ENCODE measurements at places on chromosomes 6 and 20.

- DNase-seq, result no peak
Observed at GRCh38 chr20:642398-643174, 10.4 kb downstream of the SRXN1 start.

DNA sequence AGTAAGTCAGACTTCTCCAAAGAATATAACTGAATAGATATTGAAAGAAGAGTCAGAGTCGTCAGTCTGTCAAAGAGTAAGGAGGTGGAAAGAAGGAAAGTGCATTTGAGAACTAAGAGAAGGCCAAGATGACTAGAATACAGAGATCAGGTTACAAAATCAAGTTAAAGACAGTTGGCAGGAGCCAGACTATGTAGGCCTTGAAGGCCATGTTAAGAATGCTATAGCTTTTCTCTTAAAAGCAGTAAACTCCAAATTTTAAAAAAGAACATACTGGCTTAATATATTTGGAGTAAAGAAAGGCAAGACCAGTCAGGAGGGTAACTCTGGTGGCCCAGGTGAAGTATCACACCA, 68.8 kb downstream of the IBTK start:
- no peak for DNase-seq

DNA sequence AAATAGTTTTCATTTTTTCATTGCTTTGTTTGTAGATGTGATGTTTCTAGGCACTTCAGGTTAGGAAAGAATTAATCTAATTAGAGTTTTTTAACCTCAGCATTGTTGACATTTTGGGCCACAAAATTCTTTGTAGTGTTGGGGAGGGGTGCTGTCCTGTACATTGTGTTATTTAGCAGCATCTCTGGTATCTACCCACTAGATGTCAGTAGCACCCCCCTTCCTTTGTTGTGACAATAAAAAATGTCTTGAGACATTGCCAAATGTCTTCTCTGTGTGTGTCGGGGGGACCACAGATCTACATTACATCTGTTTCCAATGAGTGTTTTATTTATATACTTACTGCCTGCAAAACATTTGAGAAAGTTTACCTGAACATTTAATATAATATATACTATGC, 45.6 kb downstream of the EYA4 start:
- DNase-seq, result no peak

GRCh38 chr6:106309766-106310373, 15.7 kb downstream of the ATG5 start:
- no peak for DNase-seq

GRCh38 chr6:167726043-167726621, 100.6 kb upstream of the AFDN start:
- no peak for DNase-seq

- DNase-seq, result no peak
Observed at GRCh38 chr6:17268114-17268513, 13.0 kb upstream of the RBM24 start.

DNA sequence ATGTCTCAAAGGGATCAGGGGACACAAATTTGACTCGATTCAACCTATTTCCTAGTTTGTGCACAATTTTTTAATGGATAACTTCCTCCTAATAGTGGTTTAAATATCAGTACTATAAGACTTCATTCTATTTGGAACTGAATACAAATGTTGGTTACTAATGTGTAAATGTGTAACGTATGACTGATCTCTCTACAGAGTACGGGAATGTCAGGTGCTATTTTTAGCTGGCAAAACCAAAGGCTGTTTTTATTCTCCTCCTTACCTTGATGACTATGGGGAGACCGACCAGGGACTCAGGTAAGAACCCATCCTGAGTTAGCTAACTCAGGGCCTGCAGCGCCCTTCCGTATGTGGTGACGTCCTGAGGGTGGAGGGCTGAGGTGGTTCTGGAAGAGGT, 33.0 kb downstream of the PRPH2 start:
- DNase-seq, result no peak

DNA sequence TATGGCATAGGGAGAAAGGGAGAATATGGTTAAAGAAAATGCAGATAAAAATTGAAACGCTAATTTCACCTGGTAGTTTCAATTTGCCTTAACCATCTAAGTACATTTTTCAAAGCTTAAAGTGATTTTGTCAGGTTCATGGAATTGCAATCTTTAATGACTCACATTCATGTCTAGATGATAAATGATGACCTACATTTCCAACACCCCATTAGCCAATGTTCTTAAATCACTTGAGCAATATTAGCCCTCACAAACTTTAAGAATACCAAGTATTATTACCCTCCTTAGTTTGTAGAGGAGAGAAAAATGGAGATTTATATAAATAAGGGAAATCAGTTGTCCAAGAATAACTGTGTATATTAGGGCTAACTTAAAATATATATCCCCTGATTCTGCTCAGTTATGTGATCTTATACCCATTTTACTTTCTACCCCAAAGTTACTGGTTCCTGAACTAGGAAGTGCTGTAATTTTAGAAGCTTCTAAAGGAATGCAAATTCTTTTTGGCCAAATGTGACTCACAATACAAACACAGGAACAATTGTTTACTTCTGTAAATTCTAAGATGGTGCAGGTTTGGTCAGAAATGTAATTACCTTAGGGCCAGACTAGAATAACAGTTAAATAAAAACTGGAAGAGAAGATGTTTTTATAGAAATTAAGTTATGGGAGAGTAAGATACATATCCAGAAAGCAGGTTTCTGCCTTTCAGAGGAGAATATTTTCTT, 34.5 kb downstream of the TPBG start:
- DNase-seq, result no peak

DNA sequence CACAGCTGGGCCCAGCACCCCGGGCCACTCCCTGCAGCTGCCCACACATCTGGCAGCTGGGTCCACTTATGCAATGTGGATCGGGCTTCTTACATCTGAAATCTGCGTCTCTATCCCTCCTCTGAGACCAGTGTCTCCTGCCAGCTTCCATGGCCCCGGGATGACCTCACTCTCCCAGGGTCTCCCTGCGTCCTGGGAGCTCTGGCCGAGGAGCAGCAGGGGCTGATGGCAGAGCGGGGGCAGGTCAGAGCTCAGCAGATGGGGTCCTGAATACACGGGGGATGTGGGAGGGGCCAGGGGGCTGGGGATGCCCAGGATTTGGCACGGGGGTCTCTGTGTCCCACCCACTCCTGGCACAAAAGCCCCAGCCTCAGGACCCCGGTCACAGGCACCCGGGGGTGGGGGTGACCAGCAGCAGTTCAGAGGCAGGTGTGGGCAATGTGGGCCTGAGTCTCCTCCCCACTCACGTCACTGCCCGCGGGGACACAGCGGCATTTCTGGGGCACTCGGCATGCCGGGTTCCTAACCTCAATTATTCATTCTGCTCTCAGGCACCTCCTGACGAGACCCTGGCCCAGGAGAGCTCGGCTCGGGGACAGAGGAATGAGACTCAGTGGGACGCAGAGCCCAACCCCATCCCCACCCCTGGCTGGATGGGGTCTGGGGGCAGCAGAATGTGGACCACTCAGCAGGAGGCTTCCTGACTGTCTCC, 16.4 kb downstream of the CHRNA4 start:
- no peak for DNase-seq

- DNase-seq, result no peak
Observed at GRCh38 chr6:134519465-134519864, 201.6 kb upstream of the SGK1 start.

DNA sequence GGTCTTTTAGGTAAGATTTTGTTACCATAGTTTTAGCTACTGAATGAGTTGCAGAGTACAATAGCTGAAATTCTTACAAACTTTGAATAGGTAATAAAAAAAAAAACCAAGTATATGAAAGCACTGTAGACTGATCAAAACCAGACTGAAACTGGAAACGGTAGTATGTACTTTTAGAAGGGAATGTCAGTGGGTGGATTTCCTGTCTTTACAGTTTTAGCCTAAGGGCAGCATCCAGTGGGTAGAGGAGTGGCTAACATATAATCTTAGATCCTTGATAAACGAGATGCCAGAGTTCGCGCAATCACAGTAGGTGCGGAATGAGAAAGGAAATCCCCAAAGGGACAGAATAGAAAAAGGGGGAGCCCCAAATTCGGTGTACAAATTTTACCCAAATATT, 385.9 kb upstream of the RUNX2 start:
- no peak for DNase-seq

DNA sequence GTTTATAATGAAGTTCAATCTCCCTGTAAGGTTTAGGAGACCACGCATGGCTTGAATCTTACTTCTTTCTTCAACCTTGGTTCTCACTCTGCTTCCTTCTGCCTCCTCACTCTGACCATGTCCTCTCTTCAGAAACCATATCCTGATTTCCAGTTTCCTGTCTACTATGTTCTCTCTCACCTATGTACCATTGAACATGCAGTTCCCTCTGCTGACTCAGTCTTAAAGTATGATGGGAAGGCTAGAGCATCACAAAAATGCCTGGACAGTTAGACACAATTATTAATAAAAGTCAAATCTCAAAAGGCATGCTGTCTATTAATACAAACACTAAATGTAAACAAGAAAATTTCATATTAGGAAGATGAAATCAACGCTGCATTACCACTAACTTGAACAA, 151.6 kb downstream of the PRKN start:
- no peak for DNase-seq

DNA sequence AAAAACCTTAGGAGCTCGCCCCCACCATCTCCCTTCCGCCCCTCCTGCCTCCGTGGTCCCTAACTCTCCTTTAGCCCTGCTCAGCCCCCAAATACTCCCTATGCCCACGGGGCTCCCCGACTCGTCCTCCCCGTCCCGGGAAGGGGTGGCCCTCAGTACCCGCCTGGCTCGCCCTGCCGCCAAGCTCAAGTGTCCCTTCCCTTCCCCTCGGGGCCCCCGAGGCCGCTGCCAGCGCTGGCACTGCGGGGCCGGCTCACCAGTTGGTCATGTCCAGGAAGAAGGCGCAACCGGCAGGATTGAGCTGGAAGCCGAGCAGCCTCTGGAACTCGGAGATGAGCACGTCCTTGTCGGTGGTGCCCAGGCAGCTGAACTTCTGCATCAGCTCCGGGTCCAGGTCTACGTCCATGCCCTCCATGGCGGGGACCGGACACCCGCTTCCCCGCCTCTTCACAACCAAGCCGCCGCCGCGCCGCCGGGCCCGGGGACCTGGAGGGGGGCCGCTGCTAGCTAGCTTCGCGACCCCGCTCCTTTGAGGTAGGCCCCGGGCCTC, 303 bp downstream of the ILRUN start:
- peak; percentile 78 for DNase-seq

- peak; percentile 40 for DNase-seq
Observed at GRCh38 chr20:32763202-32764004, 1.2 kb downstream of the DNMT3B start.

DNA sequence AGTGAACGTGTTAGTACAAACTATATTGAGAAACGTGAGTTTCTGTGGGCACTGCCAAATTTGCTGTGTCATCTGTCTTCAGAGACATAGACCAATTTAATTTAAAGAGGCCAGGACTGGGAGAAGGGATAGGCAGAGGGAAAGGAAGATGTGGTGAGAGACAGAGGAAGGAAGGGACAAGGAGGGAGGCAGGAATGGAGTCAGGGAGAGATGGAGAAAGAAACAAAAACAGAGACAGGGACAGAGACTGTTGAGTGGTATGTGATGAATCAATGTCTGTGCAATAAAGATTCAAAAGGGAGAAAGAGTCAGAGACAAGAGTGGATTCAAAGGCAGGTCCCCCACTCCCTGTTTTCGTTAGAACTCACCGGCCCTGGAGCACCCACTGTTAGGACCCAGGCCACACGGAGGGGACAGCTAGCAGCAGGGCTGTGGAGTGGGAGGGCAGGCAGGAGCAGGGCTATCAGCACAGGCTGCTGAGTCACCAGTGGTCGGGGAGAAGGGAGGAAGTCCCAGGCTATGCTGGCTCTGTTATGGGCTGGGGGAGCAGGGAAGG, 51.6 kb upstream of the CHD6 start:
- no peak for DNase-seq

DNA sequence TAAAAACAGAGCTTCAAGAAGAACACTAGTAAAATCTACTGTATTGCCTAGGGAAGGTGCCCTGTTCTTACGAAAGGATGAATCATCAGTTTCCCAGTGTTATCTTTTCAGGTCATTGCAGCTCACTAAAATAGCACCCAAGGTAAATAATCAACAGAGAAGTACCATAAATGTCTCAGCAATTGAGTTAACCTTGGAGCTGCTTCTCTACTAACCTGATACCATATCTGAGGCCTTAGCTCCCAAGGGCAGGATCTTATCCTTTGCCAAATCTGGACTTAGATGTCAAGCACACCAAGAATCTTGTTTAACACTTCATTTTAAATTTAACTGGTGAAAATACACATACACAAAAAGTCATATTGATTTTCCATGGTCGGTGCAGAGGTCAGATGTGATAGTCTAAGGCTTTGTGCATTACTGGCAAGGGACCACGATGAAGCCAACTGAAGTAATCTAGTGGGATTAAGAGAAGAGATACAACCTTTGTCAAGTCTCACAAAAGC, 81.5 kb downstream of the EDN1 start:
- DNase-seq, result no peak

- DNase-seq, result no peak
Observed at GRCh38 chr6:141123049-141123448, 1009.7 kb upstream of the GJE1 start.

GRCh38 chr6:138226700-138227315, 8.5 kb upstream of the PBOV1 start:
- no peak for DNase-seq

DNA sequence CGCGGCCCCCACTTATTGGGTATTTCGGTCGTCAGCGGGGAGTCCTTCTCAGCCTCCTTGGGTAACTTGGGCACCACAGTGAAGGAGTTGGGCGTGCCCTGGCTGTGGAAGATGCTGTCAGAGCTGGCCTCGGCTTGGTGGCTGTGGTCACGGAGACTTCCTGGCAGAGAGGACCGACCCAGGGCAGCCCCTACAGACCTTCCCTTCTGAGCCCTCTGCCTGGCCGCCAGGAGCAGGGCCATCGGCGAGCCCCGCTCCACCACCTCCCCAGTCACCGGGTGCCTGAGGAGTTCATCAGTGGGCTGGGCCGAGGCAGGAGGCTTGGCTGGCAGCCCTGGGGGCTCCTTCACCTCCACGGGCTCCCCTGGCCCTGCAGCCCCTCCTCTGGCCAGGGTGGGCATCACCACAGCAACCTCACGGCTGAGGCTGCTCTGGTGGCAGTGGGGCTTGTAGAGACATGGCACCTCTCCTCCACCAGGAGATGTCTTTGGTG, 37.2 kb downstream of the C6orf132 start:
- DNase-seq, result no peak

GRCh38 chr6:147166360-147166944, 37.8 kb upstream of the STXBP5 start:
- no peak for DNase-seq

GRCh38 chr6:125747589-125748405, 1.6 kb upstream of the HEY2 start:
- no peak for DNase-seq

- no peak for DNase-seq
Observed at GRCh38 chr6:3311826-3312225, 53.1 kb downstream of the PSMG4 start.

GRCh38 chr20:18360635-18361034, 72.3 kb downstream of the ZNF133 start:
- DNase-seq, result no peak

DNA sequence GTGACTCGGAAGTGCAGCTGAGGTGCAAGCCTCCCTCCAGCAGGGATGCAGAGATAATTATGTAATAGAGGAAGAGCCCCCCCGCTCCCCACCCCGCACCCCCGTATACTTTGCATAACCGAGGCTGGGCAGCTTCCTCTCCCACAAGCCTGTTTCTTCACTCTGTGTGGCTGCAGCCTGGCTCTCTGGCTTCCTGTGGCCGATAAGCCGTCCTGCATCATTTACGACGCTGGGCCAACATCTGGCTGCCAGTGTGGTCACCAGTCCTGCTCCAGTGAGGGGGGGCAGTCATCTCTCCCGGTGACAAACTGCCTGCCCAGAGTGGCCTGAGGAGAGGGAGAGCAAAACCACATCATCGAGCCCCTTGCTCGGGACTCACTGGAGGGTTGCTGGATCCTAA, 59.2 kb downstream of the RBM38 start:
- DNase-seq, result no peak

GRCh38 chr6:151539506-151540268, 45.9 kb downstream of the CCDC170 start:
- DNase-seq, result no peak
